ENCODE measurements at places on chromosomes 5 and 9.

DNA sequence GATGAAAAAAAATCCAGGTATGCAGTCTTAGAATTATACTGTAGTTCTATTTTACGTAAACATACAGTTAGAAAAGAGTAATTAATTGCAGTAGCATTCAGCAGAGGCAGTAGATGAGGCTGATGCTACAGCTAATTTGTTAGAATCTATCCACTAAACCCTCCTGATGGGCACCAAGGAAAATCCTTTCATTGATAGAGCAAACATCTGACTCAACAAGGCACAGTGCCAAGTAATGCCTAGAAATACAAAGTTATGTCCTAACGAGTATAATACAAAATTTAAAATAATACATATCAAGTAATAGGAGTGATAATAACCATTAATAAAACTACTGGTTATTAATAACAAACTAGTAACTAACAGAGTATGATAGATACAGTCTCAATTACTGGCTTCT, 9.0 kb downstream of the MOCS2 start:
- DNase-seq, result no peak

DNA sequence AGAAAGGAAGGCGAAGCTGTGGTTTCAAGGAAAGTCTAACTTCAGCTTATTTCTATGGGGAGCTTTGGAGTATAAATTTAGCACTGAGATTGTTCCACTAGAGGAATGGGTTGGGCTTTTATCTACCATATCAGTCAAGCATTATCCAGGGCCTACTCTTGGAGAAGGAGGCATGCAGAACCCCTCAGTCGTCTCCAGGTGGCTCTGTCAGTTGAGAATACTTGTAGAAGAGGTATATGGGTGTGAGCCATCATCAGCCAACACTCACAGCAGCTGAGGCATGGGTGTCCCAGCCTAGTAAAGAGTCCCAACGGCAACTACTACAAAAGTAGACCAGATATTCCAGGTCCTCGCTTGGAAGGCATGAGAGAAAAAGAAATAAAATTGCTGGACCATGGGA, 548.5 kb upstream of the GRAMD2B start:
- DNase-seq, result no peak

- no peak for DNase-seq
Observed at GRCh38 chr9:4495537-4495936, 5.3 kb downstream of the SLC1A1 start.

DNA sequence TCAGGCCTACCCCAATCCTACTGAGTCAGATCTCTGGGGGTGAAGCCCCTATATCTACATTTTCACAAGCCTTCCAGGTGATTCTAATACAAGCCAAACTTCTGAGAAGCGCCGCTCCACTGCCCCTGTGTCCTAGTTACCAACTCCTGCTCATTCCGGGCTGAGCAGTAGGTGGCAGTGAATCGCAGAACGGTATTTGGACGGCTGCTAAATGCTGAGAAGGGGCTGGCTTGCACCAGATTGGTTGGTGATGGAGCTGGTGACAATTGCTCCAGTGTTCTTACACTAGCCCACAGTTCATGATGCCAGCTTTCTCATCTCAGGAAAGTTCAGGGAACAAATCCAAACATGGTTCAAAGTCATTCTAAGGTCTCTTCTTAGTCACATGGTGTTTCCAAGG, 31.1 kb upstream of the FGF1 start:
- peak; percentile 9 for DNase-seq

DNA sequence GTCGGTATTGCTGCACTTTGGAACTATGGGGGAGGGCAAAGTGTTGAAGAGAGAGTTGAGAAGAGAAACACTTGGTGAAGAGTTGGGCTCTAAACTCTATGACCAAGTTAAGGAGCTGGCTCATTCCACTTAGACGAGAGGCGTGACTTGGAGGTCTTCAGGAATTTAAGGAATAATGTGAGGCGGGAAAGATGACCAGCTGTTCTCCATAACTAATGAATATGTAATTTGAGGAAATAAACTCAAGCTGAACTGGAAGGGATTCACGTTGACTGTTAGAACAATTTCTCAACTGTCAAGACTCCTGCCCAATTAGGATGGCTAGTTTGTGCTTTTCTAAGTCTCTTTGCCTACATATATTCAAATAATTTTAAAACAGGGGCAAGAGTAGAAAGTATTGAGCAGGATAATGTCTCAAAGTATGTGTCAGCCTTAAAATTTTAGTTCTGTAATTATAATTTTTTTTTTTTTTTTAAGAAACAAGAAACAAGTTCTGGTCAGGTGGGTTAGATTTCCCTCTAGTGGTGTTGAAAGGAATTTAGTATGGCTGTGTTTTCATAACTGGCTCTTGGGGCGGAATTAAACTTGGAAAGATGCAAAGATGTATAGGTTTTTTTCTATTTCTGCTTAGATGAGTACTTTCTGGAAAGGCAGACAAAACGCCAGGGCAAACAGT, 33.4 kb downstream of the TMEM252 start:
- DNase-seq, result no peak

DNA sequence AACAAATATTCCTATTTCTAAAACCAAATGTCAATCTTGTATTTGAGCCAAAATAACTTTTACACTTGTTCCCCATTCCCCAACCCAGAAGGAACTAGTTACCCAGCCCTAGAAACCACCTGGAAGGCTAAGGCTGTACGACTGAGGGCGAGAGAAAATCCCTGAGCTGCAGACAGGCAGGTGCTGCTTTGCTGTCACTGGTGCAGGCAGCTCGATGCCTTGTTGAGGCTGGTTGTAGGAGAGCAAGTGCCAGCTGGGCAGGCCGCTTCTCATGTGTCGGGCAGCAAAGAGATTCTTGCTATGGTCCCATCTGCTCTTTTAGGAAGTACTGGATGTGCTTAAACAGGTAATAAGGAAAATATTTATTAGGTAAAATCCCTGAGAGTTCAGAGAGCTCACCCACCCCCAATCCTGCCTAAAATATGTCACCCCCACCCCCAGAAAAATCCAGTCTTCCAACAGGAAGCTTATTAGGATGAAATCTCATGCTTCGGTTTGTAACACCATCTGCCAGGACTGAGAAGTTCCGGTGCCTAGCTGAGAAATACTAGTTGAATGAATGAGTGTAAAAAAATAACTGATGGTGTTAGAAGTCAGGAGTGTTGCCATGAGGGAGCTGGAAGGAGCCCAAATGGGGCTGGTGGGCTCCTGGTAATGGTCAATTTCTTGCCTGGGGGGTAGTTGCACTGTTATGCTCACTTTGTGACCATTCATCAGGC, 91.1 kb upstream of the DMRT1 start:
- no peak for DNase-seq

DNA sequence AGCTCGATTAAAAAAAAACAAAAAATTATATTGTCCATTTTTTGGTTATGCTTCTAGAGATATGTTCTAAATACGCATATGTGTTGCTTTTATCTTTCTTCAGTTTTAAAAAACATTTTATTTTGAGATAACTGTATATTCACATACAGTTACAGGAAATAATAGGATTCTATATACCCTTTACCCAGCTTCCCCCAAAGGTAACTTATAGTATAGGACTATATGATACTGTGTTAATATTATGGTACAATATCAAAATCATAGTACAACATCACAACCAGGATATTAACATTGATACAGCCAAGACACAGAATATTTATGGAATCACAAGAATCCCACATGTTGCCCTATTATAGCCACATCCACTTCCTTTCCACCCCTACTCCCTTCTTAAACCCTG, 9.5 kb upstream of the MACIR start:
- DNase-seq, result no peak

DNA sequence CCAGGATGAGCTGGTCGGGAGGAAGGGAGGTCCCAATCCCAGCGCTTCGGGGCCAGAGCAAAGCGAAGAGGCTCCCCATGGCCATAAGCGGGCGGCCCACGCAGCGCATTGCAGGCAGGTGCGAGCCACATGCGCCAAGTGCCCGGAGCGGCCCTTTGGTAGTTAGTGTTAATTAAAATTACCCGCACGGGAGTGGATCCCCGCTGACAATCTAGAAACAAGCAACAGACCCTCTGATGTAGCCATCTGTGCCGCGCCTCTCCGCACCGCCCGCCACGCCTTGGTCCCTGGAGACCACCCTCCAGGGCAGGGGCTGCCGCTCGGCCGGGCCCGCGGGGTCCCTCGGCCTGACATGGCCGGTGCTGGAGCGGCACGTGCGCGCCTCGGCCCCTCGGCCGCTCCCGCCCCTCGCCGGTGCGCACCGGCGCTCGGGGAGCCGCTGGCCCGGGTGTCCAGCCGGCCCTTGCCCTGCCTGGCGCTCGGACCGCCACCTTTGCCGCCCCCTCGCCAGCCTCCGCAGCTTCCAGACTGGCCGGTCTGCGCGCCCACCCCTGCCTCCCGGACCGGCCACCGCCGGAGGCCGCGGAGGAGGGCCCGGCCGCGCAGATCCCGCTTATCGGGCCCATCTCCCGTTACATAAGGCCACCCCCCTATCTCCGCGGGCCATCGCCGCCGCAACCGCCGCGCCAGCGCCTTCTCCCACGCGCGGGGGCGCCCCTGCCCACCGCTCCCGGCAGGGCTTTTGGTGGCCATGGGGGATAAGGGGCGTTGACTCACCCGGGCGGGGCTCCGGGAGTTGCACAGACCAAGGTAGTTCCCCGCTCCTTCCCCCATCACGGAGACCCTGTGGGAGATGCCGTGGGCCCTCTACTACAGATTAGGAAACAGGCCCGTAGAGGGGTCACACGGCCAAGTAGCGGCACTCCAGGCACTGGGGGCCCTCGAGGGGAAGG, 1.9 kb upstream of the IL13 start:
- DNase-seq, result peak; percentile 42

- no peak for DNase-seq
Observed at GRCh38 chr5:10049858-10050455, 199.7 kb downstream of the ATPSCKMT start.

Data from stimulated activated CD8-positive, alpha-beta memory T cell treated with anti-CD3 and anti-CD28 coated beads, Interleukin-7, amount 100 ng/mL, for 4 hours (primary cell).